ENCODE measurements at places on chromosomes 7 and 10. TPM values are rescaled to one million over a fixed set of nuclear protein-coding genes. Genes with fewer than 3 reads are reported as not detected.

NKX2-3 gene
- 0.36 TPM for total RNA-seq

AGAP9 gene
- total RNA-seq: 13.1 TPM

VCL gene
- 109 TPM for total RNA-seq

PGAM2 gene
- total RNA-seq: not detected

PRPS1L1 gene
- not detected for total RNA-seq

GRM8 gene
- total RNA-seq: not detected

FKBP14 gene
- total RNA-seq: 10.9 TPM

C10orf105 gene
- 0.56 TPM for total RNA-seq

PRDX3 gene
- total RNA-seq: 131 TPM

NFKB2 gene
- 13.7 TPM for total RNA-seq

FAM180A gene
- total RNA-seq: 3.6 TPM

GALNT17 gene
- 12.6 TPM for total RNA-seq

GIMAP7 gene
- total RNA-seq: 30.3 TPM

TFEC gene
- total RNA-seq: 22.9 TPM

AMPH gene
- 17.4 TPM for total RNA-seq

TFR2 gene
- total RNA-seq: not detected

GAD2 gene
- total RNA-seq: not detected

SLC18A2 gene
- 0.60 TPM for total RNA-seq

RBM20 gene
- total RNA-seq: 3.5 TPM

PTPN20 gene
- 0.95 TPM for total RNA-seq

IDI2 gene
- not detected for total RNA-seq

SH2B2 gene
- total RNA-seq: 4.5 TPM

CCDC126 gene
- 11.8 TPM for total RNA-seq

DDC gene
- total RNA-seq: 0.60 TPM

ELFN1 gene
- 3.8 TPM for total RNA-seq

BICC1 gene
- total RNA-seq: 44.6 TPM

HTRA1 gene
- 240 TPM for total RNA-seq

CYP3A7 gene
- not detected for total RNA-seq

Measured in omental fat pad (tissue), 4 donors.